ENCODE measurements at places on chromosomes 4 and X.

DNA sequence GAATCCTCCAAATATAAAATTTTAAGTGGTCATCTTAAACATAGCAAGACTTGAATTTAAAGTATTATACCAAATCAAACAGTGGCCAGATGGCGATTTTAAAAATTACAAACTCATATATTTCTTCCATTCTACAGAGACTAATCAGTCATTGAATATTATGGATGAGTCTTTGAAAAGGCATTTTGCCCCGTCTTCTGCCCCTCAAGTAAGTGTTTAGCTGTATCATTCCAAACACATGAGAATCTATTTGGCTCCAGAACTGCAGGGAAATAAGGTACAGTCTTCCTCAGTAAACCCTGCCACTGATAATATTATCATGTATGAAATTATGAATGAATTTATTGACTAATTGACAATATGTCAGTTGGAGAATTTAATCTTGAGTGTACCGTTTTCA lies 191.0 kb downstream of the SLC7A11 start:
- ATAC-seq, result no peak

DNA sequence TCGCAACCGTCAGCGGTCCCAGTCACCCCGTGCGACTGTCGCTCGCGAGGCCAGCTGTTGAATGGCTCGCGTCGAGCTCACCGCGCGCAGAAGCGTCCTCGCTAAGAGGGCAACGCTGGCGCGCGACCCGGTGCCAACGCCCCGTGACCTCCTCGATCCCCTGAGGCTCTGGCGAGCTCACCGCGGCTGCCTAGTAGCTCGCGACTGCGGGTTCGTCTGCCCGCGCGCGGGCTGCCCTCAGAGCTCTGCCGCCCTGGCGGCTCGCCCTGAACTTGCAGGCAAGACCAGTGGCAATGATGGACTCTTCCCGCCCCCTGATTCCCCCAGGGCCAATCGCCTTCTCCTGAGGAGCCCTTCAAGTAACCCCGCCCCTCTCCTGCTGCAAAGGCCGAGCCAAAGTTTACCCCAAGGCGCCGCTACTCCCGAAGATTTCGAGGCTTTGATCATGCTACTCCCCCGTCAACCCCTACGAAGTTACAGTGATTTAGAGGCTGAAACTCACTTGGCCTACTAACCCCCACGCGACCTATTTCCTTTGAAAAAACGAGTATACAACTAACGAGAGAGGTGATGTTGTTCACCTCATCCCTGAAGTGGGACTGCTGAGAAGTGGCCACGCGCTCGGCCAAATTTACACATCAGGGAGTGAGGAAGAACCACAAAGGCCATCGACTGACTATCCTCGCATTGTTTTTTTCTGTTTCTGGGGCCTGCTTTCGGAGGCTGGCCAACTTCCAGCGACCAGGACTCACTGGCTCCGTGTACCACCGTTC lies 37.5 kb downstream of the PGRMC1 start:
- ATAC-seq, result peak; percentile 83

DNA sequence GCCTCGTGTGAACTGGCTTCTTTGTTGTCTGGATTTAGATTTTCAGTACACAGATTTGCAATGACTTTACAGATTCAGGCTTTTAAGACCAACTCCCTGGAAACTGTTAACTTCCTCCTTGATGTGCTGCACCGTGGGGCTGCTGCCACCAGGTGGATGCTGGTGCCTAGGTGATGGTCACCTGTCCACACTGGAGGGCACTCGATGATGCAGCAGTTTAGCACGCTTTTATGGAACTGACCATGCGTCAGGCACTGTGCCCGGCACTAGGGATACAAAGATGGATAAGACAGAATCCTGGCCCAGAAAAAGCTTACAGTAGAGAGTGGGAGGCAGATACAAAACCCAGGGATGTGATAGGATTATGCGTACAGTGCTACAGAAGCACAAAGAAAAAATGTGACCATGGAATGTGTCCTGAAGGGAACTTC lies 180.7 kb downstream of the CEP135 start:
- ATAC-seq, result no peak

DNA sequence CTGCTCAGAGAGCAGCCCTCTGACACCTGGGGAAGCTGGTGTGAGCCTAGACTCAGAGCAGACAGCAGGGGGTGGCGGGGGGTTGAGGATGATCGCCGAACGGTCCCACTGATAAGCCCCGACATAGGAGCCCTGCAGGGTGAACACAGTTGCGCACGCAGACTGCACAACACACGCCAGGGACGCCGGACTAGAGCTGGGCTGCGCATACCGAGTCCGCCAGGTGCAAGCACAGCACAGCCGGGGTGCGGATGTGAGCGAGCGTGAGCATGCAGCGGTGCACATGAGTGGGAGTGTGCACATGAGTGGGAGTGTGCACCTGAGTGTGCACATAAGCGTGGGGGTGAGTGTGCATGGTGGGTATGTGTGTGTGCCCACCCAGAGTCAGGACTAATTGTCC lies 36.7 kb downstream of the FAM53A start:
- no peak for ATAC-seq

- no peak for ATAC-seq
Measured at GRCh38 chr4:152245680-152246079, 290.2 kb downstream of the FBXW7 start.

GRCh38 chrX:109373468-109373867 lies 108.4 kb downstream of the GUCY2F start:
- ATAC-seq, result no peak

GRCh38 chr4:92100975-92101374 lies 202.8 kb upstream of the GRID2 start:
- no peak for ATAC-seq

GRCh38 chr4:95325665-95326064 lies 223.1 kb downstream of the UNC5C start:
- peak; percentile 69 for ATAC-seq

GRCh38 chr4:151770154-151770553 lies 9.3 kb upstream of the GATB start:
- no peak for ATAC-seq

GRCh38 chr4:123300222-123301039 lies 96.2 kb upstream of the SPRY1 start:
- ATAC-seq, result no peak

DNA sequence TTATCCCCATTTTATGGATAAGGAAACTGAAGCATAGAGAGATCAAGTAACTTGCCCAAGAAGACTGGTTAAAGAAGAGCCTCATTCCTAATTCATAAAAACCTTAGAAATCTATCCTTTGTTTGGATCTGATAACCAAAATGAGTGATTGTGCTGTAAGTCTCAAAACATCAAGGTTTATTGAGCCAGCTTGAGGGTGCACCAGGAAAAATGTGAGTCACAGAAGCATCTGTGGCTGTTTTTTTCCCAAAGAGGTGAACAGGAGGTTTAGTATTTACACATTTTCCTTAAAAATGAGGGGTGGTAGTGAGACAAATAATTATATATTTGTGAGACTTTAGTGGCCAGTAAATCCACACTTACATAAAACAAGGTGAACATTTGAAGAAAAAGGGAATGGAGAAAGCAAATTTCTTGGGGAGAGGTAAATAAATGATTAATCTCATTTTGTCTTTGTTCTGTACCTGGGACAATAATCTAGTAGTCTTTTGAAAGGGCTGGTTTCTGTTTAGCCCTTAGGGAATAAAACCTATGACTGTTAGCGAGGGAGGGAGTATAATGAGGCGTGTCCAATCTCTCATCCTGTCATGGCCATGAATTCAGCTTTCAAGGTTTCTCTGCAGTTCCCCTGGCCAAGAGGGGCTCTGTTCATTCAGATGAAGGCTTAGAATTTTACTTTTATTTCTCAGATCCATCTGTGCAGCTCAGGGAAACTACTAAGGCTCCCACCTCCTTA lies 12.2 kb upstream of the FMR1 start:
- peak; percentile 29 for ATAC-seq

GRCh38 chr4:38800366-38800765 lies 4.2 kb downstream of the TLR1 start:
- ATAC-seq, result no peak

DNA sequence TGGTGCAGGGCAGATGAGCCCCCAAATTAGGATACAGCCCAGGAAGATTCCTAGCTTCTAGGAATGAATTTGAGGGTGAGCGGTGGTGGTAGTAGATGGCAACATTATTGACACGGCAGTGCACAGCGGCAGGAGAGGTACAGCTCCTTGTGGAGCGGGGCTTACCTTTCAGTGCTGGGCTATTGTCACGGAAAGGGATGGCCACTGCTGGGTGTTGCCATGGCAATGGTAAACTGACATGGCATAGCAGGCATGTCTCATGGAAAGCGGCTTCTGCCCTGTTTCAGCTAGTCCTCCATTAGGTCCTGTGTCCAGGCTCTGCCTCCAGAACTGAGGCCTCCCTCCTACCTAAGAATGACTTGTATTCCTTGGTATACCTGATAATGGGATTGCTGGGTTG lies 81.8 kb upstream of the WDR1 start:
- no peak for ATAC-seq

GRCh38 chr4:151218343-151218742 lies 58.6 kb upstream of the PRSS48 start:
- ATAC-seq, result no peak

DNA sequence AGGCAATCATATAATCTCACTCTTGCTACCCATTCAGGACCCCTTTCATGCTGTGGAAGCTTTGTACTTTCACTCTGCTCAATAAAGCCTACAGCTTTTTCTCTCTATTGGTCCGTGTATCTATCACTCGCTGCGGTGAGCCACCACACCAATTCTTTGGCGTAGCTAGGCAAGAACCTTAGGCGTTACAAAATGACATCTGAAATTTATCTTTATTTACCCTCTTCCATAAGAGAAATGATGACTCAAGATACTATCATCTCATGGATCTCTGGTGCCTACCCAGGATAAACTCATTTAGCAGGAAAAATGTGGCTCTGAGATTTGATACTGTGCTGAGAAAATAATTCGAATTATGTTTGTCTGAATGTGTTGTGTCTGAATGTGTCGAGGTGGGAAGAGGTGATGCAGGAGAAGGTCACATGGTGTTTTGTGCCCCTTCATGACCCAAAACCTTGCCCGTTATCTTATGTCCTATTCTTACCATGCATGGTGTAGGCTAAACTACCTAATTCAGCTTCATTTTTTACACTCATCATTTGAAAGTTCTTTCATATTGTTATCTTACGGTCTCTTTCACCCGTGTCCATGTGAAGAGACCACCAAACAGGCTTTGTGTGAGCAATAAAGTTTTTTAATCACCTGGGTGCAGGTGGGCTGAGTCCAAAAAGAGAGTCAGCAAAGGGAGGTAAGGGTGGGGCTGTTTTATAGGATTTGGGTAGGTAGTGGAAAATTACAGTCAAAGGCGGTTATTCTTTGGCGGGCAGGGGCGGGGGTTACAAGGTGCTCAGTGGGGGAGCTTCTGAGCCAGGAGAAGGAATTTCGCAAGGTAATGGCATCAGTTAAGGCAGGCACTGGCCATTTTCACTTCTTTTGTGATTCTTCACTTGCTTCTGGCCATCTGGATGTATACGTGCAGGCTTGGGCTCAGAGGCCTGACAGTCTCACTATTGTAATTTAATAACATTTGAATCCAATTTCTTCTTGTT lies 41.6 kb upstream of the GIMD1 start:
- ATAC-seq, result no peak

- ATAC-seq, result no peak
Measured at GRCh38 chrX:1486749-1487361, 34.1 kb upstream of the ASMTL start.

GRCh38 chrX:45628041-45628440 lies 427.4 kb upstream of the DIPK2B start:
- ATAC-seq, result no peak

DNA sequence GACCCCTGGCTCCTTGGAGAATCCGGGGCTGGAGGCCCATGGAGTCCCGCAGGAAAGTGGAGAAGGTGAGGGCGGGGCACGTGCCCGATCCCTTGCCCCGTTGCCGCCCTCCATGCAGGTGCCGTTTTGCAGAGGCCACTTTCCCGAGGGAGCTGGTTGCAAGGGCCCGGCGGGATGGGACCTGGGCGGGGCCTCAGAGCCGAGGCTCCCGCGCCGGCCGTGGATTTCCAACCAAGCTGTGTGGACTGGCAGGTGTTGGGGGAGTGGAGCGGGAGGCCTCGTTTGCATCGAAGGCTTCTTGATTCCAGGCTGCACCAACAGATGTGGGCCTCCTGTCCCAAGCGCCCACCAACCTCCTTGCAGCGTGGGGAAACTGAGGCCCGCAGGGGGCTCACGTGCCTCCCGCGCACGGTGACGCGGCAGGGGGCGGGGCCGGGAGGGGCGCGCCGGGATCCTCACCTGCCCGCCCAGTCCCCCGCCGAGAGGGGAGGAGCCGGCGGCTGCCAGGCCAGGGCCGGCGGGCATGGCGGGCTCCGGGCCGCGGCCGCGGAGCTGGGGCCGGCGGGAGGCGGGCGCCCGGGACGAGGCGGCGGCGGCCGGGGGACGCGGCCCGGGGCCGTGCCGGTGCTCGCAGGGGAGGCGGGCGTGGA lies 24.9 kb downstream of the SH3BP2 start:
- ATAC-seq, result peak; percentile 73

GRCh38 chr4:48295116-48295515 lies 25.5 kb upstream of the TEC start:
- ATAC-seq, result no peak

- ATAC-seq, result peak; percentile 99
Measured at GRCh38 chrX:149470955-149471354, 34.2 kb downstream of the IDS start.
